ENCODE measurements at places on chromosomes 5 and 9. TPM values are rescaled to one million over a fixed set of nuclear protein-coding genes. Genes with fewer than 3 reads are reported as not detected.

GRCh38 chr9:137237759-137238726, 3.0 kb upstream of the TUBB4B start:
- no peak for DNase-seq

FOXI1 gene
- not detected for total RNA-seq

CYLC2 gene
- total RNA-seq: not detected

DNA sequence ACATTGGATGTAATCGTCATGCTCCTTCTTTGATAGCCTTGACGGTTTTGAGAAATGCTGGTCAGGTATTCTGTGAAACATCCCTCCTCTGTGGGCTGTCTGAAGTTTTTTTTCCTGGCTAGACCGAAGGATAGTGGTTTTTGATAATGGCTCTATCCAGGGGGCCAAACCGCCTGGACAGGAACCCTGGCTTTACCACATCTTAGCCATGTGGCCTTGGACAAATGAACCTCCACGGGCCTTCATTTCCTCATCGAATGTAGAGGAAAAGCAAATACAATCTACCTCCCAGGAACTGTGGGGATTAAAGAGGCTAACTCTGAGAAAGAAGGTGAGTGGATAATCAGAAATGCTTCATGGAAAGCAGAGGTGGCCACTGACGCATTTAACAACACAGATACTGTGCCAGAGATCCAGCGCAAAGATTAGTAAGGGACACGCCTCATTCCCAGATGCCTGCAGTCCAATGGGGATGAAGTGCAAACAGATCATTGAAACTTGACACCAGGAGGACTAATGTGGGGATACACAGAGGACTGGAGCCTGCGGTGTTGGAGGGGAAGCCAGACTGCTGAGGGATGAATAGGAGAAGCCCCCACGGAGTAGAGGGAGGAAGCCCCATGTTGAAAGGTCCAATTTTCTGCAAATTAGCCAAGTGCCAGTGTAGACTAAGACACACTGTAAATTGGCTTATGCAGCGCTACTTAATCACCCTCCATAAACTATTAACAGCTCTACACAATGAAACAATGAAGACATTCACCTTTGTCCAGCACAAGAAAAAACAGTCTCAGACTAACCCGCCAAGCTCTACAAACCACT, 41.6 kb downstream of the MYO10 start:
- DNase-seq: no peak

CER1 gene
- total RNA-seq: not detected

FOXD4 gene
- 0.13 TPM for total RNA-seq
